ENCODE measurements at places on chromosomes 11 and 22.

DNA sequence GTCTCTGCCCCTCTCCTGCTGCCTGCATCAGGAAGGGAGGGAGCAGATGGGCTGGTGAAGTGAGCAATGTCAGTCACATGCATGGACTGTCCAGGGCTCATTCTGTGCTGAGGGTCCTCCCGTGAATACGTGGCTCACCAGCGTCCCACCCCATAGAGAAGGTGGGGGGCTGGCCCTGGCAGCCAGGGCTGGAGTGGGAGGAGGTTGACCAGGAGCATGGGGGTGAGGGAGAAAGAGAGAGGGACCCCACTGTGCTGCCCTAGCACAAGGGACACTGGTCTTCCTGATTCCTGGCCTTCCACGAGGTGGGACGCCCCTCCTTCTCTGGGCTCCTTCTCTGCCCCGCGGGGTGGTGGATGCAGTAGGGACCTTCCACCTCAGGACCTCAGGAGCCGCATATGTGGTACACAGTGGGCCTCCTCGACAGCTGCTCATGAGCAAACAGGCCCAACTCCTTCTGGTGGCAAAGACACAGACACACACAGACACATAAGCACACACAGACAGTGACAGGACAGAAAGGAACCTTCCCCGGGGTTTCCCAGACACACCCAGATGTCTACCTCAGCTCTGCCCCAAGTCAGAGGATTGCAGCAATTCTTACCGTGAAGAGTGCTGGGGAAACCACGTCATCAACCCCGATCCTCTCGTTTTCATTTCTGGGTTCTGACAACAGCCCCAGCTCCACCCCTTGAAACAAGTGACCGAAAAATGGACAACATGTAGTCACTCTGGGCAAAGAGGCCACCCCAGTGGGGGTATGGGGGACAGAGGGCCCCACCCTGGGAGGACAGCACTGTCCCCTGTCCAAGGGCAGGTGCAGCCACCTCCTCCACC is 3.6 kb upstream of the APOBEC3A start:
- no peak overlapping the region for H3K4me3 ChIP-seq
- peak; percentile 45 for DNase-seq
- no peaks in the 10 kb centered on the region for H3K27me3 ChIP-seq
- no peaks in the 10 kb centered on the region for H3K4me1 ChIP-seq
- H3K27ac ChIP-seq = no peak overlapping the region

DNA sequence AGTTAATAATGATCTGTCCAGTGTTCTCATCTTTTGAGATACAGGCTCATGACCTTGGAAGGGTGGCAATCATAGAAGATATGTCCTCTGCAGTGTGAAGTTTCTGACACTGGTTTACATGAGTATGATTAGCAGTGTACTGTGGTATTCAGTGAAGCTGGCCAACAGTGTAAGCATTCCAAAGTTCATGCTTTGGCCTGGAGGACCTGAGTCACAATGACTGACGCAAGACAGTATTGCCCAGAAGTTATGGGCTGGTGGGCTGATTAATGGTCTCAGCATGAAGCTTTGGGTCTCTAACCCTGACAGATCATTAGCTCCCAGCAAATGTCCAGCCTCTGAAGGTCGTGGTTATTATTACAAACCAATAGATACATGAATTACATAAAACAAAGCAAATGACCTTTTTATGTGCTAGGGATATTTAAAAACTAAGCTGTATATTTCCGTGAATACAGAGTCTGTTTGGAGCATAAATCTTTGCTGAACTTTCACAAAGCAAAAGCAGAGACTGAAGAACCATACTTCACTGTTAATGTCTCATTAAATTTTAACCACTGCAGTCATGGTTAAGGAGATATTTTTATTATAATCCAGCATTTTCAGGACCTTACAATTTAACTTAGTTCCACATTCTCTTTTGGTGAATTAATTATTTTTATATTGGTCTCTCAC is 28.3 kb upstream of the USP47 start:
- H3K27ac ChIP-seq = no peak overlapping the region
- no peaks in the 10 kb centered on the region for H3K36me3 ChIP-seq
- no peak overlapping the region for H3K4me3 ChIP-seq
- H3K4me1 ChIP-seq = no peaks in the 10 kb centered on the region
- no peaks in the 10 kb centered on the region for H3K27me3 ChIP-seq
- DNase-seq = peak; percentile 50

GRCh38 chr22:20012741-20013331 is 3.8 kb downstream of the ARVCF start:
- no peak overlapping the region for H3K27ac ChIP-seq
- no peak overlapping the region for H3K4me3 ChIP-seq
- DNase-seq = peak; percentile 42
- H3K4me1 ChIP-seq = no peaks in the 10 kb centered on the region
- no peaks in the 10 kb centered on the region for H3K36me3 ChIP-seq

DNA sequence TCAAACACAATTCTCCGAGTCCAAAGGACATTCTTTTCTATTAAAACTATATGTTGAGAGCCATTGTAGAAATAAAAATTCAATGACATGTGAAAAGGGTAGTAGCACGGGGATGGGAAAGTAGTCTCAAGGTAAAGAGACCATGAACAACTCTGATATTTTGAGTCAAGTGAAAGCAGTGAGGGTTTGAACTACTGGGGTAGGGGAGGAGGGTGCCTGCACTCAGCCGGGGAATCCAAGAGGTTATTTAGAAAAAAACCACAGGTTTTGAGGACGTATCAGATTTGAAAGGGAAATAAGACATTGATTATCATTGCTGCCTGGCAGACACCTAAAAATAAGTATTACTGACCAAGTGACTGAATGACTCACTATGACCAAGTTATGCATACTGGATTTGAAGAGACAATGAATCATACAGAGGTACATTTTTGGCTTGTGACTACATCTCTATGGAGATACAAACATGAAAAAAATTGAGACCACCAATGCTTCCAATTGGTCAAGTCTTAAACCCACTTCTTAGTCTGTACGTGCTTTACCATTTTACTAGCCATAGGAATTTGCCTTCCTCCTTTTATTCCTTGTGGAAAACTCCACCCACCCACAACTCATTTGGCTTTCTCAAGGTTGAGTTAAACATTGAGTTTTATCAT is 2.2 kb upstream of the OR52H1 start:
- H3K27me3 ChIP-seq = no peaks in the 10 kb centered on the region
- no peak overlapping the region for H3K4me3 ChIP-seq
- no peaks in the 10 kb centered on the region for H3K36me3 ChIP-seq
- DNase-seq = no peak

DNA sequence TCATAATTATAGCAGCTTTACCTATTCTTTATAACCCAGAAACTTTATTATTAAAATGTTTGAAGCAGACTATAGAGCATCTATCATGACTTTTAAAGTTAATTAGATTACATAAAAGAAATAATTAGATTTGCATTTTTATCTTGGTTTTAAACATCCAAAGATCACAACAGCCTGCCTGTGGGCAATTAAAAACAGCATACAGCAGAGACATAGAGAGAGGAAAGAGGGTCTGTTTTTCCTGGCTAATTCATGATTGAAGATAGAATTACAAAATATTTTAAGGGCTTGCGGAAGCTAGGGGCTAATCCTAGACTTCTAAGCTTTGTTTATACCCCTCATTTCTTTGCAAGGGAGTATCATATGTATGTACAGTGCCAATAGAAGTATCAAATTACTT is 178.1 kb downstream of the SOX6 start:
- DNase-seq = no peak
- H3K27ac ChIP-seq = no peak overlapping the region
- no peaks in the 10 kb centered on the region for H3K27me3 ChIP-seq
- no peak overlapping the region for H3K4me3 ChIP-seq
- no peaks in the 10 kb centered on the region for H3K36me3 ChIP-seq

DNA sequence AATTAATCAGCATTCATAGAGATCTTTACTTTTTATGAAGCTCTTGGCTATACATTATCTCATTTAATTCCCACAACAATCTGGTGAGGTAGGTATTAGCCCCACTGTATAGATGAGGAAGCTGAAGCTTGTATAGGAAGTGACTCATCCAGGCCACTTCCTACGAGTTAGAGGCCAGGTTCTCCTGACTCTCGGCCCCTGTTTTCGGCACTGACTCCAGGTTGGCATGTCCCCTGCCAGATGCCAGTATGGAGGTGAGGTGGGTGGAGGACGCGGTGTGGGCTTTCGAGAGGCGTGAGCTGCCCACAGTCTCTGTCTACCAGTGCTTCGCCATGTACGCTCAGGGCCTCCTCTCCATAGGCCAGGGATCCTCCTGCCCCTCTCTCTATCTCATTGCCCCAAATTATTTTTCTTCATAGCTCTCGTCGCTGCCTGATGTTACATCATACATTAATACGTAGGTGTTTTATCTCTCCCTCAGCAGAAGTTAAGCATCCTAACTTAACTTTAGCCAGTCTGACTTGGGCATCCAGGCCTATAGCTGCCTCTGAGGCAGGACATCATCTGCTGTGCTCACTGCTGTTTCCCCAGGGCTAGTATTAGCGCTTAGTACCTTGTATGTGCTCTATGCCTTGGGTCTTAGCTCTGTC is 9.0 kb downstream of the DGAT2 start:
- H3K36me3 ChIP-seq = no peaks in the 10 kb centered on the region
- H3K27me3 ChIP-seq = no peaks in the 10 kb centered on the region
- no peak overlapping the region for H3K4me3 ChIP-seq
- no peak overlapping the region for H3K27ac ChIP-seq
- peak; percentile 41 for DNase-seq

- H3K4me3 ChIP-seq = no peak overlapping the region
- no peaks in the 10 kb centered on the region for H3K27me3 ChIP-seq
- no peaks in the 10 kb centered on the region for H3K36me3 ChIP-seq
- H3K27ac ChIP-seq = no peak overlapping the region
- DNase-seq = no peak
Observed at GRCh38 chr11:62169935-62170334, 20.1 kb upstream of the SCGB1D1 start.

- peak overlapping the region; percentile 87 for H3K4me3 ChIP-seq
- peak overlapping the region; percentile 72 for H3K27ac ChIP-seq
- H3K4me1 ChIP-seq = no peaks in the 10 kb centered on the region
Observed at GRCh38 chr11:68840661-68841653, 759 bp downstream of the CPT1A start.

GRCh38 chr11:133636711-133637355 is 104.5 kb upstream of the OPCML start:
- H3K36me3 ChIP-seq = no peaks in the 10 kb centered on the region
- H3K27ac ChIP-seq = no peak overlapping the region
- DNase-seq = no peak
- no peaks in the 10 kb centered on the region for H3K4me1 ChIP-seq

DNA sequence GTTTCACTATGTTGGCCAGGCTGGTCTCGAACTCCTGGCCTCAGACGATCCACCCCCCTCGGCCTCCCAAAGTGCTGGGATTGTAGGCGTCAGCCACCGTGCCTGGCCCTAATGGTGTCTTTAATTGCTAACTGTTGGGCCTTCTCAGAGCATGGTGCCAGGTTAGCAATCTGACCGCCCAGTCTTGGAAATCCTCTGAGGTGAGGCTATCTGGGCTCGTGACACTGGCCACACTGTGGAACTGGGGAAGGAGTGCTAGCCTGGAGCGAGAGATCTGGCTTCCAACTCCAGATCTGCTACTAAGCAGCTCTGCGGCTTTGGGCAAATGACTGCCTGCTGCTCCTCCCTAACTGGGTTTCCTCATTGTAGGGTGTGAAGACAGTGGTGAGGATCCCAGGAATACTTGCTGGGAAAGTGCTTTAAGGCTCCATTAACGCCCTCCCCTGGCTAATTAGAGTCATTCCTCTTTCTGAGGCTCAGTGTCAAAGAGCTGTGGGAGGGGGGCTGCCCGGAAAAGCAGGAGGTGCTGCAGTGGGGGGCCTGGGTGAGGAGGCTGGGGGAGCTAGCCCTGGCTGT is 35.4 kb downstream of the CHRDL2 start:
- H3K4me1 ChIP-seq = no peaks in the 10 kb centered on the region
- no peaks in the 10 kb centered on the region for H3K27me3 ChIP-seq
- no peaks in the 10 kb centered on the region for H3K36me3 ChIP-seq
- no peak for DNase-seq

DNA sequence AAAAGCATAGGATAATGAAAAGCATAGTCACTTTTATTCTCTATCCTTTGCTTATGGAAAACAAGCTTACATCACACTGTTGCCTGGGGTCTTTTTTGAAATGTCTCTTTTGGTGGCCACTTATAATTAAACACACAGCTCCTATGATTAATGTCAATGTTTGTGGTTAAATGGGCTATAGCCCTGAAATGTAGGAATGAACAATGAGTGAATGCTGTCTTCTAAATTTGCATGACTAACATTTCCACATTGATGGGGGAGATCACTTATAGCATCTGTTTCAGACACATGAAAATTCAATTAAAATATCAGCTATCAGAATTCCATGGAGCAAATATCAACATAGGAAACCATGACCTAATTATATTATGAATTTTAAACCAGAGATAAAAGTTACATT is 171.4 kb upstream of the FAT3 start:
- no peak for DNase-seq
- no peak overlapping the region for H3K4me3 ChIP-seq
- no peaks in the 10 kb centered on the region for H3K36me3 ChIP-seq
- H3K27me3 ChIP-seq = no peaks in the 10 kb centered on the region
- H3K4me1 ChIP-seq = no peaks in the 10 kb centered on the region
- H3K27ac ChIP-seq = no peak overlapping the region

- DNase-seq = no peak
- no peaks in the 10 kb centered on the region for H3K4me1 ChIP-seq
- H3K36me3 ChIP-seq = no peaks in the 10 kb centered on the region
- H3K27me3 ChIP-seq = no peaks in the 10 kb centered on the region
- H3K4me3 ChIP-seq = no peak overlapping the region
Observed at GRCh38 chr11:134613646-134614045, 201.6 kb upstream of the B3GAT1 start.

GRCh38 chr11:106086135-106086534 is 8.7 kb downstream of the AASDHPPT start:
- no peak overlapping the region for H3K27ac ChIP-seq
- no peak for DNase-seq
- H3K27me3 ChIP-seq = no peaks in the 10 kb centered on the region

GRCh38 chr11:122804796-122805195 is 33.5 kb upstream of the CRTAM start:
- no peak overlapping the region for H3K4me3 ChIP-seq
- H3K36me3 ChIP-seq = no peaks in the 10 kb centered on the region
- no peak overlapping the region for H3K27ac ChIP-seq
- no peak for DNase-seq
- H3K27me3 ChIP-seq = no peaks in the 10 kb centered on the region
- no peaks in the 10 kb centered on the region for H3K4me1 ChIP-seq

- no peaks in the 10 kb centered on the region for H3K27me3 ChIP-seq
- no peaks in the 10 kb centered on the region for H3K4me1 ChIP-seq
- no peaks in the 10 kb centered on the region for H3K36me3 ChIP-seq
- DNase-seq = peak; percentile 24
- H3K4me3 ChIP-seq = no peak overlapping the region
Observed at GRCh38 chr22:18978506-18978905, 42.4 kb upstream of the PRODH start.

DNA sequence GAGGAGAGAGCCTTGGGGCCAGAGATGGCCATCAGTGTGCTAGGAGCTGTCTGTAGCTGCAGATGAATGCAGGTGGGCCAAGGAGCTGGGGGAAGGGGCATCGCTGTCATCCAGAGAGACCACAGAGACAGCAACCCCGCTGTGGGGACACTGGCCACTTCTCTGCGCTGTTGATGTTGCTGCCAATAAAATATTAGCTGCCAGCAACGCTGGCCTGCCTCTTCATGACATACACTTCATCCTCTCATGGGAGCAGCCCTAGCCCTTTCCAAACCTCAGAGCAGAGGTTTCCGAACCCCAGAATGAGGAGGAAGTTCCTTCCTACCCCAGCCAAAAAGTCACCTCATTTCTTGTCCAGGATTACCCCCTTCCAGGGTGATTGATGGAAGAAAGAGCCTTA is 106.2 kb downstream of the PARVA start:
- no peaks in the 10 kb centered on the region for H3K4me1 ChIP-seq
- no peak overlapping the region for H3K27ac ChIP-seq
- peaks cover 5% of the 10 kb centered on the region for H3K36me3 ChIP-seq
- DNase-seq = no peak
- no peak overlapping the region for H3K4me3 ChIP-seq
